ENCODE measurements at places on chromosomes 4 and X.

DNA sequence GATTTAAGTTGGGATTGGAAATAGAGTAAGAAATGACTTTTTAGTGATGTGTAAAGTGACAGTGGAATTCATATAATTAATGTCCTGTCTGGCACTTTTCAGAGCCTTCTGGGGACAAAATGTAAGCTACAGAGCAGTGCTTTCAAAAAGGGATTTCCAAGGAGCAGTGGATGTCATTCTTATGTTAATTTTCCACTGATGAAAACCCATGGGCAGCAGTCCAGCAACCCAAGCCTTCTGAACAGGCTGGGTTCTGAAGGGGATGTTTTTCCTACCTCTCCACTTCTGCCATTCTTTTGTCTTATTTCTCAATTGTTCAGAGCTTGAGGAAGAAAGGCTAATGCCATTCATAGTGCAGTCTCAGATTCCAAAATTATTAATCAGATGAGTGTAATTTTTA, 717.6 kb upstream of the HS3ST1 start:
- DNase-seq = no peak

GRCh38 chr4:169996379-169997240, 29.6 kb downstream of the MFAP3L start:
- no peak for DNase-seq

DNA sequence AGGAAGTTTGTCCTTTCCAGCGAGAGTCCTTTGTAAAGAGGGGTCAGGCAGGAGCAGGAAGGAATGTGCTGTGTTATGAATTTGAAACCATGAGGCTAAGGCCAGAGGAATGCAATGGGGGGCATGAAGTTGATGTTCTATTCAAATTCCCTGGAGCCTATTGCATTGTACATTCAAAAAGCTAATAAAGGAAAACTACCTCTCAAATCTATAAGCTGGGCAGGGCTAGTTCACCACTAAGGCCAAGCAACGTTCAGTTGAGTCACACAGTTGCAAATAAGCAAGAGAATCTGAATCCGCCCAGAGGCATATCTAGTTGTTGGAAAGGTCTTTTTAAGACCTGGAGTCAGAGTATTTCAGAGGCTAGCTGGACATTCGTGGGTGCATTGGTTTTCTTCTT, 148.3 kb downstream of the DCTD start:
- no peak for DNase-seq

- DNase-seq = no peak
These were observed 3.8 kb downstream of the ANTXR2 start for GRCh38 chr4:80069108-80069836.

- no peak for DNase-seq
These were observed 8.0 kb downstream of the MAEA start for GRCh38 chr4:1297456-1298325.

DNA sequence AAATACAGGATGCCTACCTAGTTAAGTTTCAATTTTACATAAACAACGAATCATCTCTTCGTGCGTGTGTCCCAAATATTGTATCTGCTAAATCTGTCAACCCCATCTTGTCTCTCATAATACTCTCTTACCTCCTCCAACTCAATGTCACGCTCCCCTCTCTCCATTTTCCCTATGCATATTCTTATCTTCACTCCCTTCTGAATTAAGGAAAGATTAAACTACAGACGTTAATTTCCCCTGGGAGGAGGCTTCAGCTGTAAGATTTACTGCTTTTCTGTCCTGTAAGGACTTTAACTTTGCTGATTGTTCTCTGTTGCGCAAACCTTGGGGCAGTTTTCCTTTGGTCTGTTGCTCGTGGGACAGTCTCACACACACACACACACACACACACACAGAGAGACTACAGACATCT, 455 bp upstream of the ABCB7 start:
- peak; percentile 5 for DNase-seq

DNA sequence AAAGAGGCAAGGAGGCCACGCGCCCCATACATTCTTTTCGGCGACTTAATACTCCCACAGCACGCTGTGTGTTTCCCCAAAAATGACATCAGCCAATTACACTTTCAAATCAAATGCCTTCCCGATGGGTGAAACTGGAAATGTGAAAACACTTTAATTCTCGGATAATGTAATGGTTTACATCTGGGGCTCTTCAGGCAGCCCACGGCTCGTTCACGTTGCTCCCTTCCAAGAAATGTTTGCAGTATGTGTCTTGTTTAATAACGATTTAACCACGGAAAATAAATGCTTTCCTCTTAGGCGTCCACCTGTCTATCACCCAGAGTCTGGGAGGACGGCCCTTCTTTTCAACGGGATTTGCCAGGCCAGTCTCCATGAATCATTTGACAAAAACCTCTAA, 272.5 kb downstream of the SHOX start:
- DNase-seq = no peak

- no peak for DNase-seq
These were observed 114.3 kb downstream of the SH3BGRL start for GRCh38 chrX:81316163-81316562.

- no peak for DNase-seq
These were observed 89.3 kb upstream of the KLF3 start for GRCh38 chr4:38574559-38575333.

GRCh38 chr4:126742048-126742447, 890.7 kb upstream of the INTU start:
- no peak for DNase-seq

GRCh38 chr4:36328130-36328529, 46.7 kb downstream of the DTHD1 start:
- DNase-seq = no peak

DNA sequence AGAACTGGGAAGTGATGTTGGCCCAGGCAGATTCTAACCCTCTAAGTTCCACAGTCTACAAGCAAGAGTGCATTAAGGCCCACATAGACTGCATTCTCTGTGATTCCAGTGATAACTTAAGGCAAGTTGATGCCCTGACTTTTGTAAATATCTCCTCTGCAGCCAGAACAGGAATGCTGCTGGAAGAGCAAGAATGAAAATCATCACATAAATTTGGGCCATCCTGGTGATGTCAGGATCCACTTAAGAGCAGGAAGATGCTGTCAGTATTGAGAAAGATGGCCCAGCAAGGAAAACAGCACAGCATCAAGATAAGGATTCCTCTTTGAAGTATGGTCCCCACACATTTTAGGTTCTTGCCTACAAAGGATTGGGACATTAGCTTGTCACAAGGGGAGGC, 52.4 kb downstream of the TMPRSS11F start:
- DNase-seq = no peak

- no peak for DNase-seq
These were observed 24.9 kb upstream of the LNX1 start for GRCh38 chr4:53616219-53616618.

DNA sequence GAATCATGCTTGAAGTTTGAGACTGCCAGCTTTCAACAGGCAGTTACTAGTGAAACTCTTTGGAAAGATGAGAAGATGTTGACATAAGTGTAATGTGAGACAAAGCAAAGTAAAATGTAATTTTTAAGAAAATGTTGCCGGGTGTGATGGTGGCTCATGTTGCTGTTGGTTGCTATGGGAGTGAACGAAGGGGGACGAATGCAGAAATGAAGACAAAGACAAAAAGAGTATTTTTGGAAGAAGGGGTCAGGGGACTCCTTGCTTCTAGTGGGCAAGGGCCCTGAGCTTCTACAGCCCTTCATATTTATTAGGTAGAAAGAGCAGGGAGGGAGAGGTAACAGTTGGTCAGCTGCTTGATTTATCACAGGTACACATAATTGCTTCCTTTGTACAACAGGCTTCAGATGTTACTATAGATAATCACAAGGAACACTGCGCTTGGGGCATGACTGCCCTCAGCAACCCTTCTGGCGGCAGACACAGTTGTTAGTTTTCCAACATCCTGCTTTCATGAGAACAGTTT, 11.9 kb upstream of the UGDH start:
- DNase-seq = no peak

DNA sequence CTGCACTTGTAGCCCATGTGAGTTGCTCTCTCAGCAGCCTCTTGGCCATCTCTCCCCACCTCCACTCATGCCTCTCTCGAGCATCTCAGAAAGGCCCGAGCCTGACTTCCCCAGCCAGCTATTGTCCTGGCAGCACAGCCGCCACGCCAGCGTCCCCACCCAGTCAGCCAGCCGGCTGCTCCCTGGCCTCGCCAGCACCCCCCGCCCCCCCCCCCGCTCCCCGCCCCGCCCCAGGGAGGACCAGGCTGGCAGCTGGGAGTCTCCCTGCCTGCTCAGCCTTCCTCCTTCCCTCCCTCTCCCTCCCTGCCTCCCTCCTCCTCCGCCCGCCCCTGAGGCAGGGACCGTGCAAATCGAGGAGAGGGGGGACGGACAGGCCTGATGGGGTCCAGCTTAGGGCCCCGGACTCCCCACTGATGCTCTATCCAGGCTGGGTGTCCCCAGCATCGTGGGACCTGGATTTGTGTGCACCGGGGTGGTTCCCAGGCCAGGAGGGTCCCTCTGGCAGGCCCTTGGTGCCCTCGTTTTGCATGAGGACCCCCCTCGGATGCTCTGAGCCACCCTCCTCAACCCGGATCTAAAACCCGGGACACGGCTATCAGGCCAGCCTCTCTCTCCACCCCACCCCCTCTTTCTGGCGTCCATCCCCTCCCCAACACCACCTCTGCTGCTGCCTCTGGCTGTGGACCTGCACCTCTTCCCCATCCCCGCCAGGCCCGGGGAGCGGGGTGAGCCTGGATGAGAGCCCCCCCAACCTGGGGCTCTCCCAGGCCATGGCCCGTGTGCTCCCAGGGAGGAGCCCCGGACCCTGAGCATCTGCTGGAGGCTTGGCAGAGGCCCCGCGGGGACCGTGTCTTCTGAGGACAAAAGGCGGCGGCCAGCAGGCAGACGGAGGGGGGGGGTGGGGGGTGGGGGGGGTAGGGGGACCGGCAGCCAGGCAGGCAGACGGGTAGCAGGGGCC, at the start of gene GPR173:
GPR173 (plus strand) TSS at position 621 of the 958 bp plus-strand sequence. CDS start 27,833 bp downstream, outside the sequence.
- DNase-seq = peak; percentile 25

- DNase-seq = no peak
These were observed 254.5 kb upstream of the RPS6KA3 start for GRCh38 chrX:20521222-20521621.

GRCh38 chr4:138446456-138446855, 204.3 kb upstream of the SLC7A11 start:
- DNase-seq = no peak

DNA sequence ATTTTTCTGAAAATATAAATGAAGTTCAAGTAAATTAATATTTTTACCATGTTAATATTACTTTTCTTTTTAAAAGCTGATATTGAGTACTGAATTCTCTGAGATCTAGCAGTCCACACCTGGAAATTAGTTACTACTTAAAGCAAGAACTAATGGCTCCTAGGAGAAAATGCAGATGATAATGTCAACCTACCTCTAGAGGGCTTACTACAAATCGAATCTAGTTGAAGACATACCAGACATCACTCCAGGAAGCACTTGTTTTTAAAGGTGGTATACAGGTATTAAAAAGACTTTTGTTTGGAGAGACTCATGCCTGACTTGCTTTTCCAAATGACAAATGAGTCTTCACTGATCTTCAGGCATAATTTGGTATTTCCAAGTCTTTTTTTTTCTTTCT, 516.4 kb upstream of the BOD1L1 start:
- no peak for DNase-seq

GRCh38 chrX:25003066-25003849, 12.5 kb downstream of the ARX start:
- no peak for DNase-seq

DNA sequence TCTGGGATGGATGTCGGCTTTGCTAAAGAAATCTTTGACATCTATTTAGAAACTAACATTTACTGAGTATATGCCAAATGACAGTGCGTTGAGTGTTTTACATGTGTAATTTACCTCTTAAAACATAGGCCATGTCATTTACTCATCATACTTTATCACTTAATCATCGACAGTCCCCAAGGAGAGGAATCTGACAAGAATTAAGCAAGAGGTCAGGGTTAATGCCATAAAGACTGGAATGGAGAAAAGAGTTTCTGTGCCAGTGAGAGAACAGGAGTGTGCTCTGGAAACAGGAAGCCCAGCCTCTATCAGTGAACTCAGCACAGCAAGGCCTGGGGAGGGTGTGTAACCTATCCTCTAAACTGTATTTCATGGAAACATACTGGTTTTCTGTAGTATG, 28.0 kb upstream of the AMOT start:
- DNase-seq = no peak

- no peak for DNase-seq
These were observed 114.9 kb upstream of the SMIM31 start for GRCh38 chr4:164639001-164639400.

- DNase-seq = peak; percentile 7
These were observed 777 bp upstream of the CASK start for GRCh38 chrX:41923978-41924683.

GRCh38 chr4:98639108-98639507, 19.3 kb downstream of the TSPAN5 start:
- no peak for DNase-seq

DNA sequence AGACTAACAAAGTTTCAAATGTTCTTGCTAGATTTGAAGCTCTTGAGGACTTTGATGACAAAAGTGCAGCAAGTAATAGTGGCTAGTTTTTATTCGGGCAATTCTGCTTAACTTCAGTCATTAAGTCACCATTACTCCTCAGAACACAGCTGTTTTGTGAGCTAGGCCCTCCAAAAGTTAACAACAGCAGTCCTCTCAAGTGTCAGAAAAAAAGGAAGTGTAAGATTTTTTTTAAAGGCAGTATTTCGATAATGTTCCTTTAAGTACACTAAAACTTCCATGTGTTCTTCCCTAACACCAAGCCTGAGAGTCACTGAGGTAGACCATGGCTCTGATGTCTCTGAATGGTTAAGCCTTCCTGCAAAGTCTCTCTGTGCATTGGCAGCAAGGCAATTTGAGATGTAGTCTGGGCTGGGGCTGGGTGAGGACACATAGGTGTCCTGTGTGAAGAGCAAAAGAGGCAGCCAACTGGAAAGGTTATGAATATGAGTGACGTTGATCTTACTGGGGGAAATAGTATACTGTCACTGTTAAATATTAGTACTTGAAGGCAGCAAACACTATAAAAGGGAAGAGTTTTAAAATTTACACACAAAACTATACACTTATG, 174.0 kb upstream of the MAP3K15 start:
- no peak for DNase-seq

DNA sequence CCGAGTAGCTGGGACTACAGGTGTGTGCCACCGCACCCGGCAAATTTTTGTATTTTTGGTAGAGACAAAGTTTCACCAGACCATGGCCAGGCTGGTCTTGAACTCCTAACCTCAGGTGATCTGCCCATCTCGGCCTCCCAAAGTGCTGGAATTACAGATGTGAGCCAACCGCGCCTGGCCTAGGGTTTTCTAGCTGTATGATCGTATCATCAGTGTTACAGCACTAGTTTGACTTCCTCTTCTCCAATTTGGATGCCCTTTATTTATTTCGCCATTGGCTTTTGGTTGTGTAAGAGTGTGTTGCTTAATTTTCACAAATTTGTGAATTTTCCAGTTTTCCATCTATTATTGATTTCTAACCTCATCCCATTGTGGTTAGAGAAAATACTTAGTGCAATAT, 5.2 kb downstream of the TKTL1 start:
- DNase-seq = no peak

- DNase-seq = peak; percentile 53
These were observed 371.0 kb downstream of the BCOR start for GRCh38 chrX:39726771-39727170.

DNA sequence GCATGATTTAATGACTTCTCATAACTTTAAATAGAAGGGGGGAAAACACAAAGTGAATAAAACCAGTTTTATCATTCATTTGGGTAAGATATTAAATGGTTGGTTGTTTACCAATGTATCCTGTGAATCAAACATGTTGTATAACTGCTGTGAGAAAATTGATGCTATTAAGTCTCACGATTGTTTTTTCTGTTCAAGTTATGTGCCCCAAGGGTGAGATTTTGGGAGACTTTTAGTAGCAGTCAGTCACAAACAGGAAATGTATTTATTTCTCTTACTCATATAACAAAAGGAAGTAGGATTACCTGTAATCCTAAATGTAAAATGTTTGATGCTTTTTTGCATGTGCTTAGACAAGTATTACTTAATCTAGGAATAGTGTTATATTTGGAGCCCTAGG, 39.2 kb downstream of the MTHFD2L start:
- DNase-seq = no peak
